Fibroblast of pulmonary artery (primary cell): ENCODE measurements at places on chromosomes 6 and 20.
A peak's percentile ranks its signal among the peaks of the same experiment; 100 is the strongest.

DNA sequence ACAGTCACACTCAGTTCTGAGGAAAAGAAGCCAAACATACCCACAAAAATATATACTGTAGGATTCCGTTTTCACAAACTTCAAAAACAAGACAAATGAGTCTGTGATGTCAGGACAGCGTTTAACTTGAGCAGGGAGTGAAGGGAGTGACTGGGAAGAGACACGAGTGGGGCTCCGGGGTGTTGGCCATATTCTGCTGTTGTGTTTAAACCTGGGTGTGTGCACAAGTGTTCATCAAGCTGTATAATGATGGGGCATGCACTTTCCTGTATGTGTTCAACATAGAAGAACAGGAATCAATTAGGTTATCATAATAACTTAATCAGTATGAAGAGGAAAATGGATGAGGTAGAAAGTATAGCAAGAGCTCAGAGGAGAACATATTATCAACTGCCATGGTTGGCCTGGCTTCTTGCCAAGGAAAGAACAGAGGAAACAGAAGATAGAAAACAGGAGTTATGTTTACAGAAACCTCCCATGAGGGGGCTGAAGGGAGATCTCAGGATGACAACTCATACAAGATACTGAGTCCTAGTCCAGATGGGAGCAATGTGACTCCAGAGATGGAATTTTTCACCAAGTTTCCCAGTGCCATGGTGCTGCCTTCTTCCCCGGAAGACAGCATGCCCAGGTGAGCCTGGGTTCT lies 15.1 kb upstream of the AFDN start:
- peak; percentile 39 for DNase-seq

DNA sequence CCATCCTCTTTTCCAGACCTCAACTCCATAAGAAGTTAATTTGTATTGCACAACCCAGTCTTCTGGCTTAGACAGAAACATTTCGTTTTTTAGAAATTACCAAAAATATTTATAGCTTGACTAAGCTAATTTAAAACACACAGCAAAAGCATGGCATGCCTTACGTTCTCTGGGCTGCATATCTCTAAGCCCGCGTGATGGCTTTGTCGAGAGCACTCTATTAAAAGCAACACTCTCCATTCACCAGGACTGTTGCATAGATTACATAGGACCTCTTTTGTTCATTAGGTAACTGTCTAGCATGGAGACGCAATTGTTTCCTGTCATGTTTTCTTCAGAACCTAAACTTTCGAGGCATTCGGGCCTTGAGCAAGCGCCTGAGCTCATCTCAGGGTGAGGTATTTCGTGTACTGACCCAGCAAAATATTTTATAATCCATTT lies 104.5 kb downstream of the IBTK start:
- DNase-seq = no peak

- DNase-seq = no peak
These were observed 178.7 kb upstream of the TSHZ2 start for GRCh38 chr20:52793339-52793963.

- no peak for DNase-seq
These were observed 204.7 kb upstream of the SULF2 start for GRCh38 chr20:47989957-47990356.

- DNase-seq = no peak
These were observed 73.6 kb downstream of the NDUFAF5 start for GRCh38 chr20:13858439-13858838.

DNA sequence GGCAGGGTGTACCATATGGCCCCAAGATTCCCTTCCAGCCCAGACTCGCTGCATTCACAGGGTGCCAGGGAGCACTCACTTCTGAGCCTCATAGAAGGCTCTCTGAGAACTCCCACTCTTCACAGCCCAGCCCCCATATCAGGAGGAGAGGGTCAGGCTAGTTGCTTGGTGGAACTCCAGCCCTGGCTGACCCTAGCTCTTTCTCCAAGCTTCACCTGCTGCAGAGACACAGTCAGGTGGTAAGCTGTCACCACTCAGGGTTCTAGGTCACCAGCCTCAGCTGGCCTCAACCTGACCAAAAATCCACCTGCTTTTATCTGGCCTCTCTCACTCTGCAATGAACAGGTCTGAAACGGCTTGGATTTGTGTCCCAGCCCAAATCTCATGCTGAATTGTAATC lies 162.7 kb upstream of the MLN start:
- DNase-seq = no peak

GRCh38 chr20:24506146-24506545 lies 36.7 kb downstream of the SYNDIG1 start:
- DNase-seq = no peak

GRCh38 chr6:168349718-168350210 lies 30.2 kb upstream of the DACT2 start:
- no peak for DNase-seq

DNA sequence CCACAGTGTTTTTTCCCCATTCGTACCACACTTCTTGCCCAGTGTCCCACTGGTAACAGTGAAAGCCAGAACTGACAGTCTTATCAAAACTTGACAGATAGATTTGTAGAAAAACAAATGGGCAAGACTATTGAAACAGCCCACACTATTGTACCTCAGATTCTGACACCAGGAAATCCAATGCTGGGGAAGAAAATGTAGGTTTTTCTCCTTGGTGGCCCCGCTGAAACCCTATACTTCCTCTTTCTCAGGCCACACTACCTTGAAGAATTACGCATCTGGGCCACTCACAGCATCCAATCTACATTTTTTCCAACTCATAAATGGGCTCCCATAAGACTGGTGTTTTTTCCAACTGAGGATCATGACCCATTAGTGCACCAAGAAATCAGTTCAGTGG lies 90.9 kb upstream of the HDDC2 start:
- DNase-seq = no peak

GRCh38 chr6:98639089-98639635 lies 195.2 kb upstream of the POU3F2 start:
- no peak for DNase-seq

GRCh38 chr6:53436526-53437303 lies 88.0 kb upstream of the ELOVL5 start:
- peak; percentile 50 for DNase-seq

DNA sequence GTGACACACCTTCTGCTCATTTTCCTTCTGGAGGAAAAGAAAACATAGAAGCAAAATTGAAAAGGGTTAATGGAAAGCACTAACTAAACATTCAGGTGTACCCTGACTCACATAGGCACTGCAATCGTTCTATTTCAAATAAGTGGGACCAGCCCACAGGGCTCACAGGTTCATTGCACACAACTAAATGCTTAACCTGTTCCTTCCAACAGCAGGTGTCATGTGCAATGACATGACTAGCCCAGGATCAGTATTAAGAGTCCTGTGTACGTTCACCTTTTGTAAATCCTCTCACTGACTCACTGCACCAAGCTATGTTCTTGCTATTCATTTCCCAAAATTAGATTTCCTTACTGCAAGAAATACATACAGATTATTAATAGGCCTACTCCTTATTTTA lies 151.3 kb downstream of the GMPR start:
- no peak for DNase-seq

DNA sequence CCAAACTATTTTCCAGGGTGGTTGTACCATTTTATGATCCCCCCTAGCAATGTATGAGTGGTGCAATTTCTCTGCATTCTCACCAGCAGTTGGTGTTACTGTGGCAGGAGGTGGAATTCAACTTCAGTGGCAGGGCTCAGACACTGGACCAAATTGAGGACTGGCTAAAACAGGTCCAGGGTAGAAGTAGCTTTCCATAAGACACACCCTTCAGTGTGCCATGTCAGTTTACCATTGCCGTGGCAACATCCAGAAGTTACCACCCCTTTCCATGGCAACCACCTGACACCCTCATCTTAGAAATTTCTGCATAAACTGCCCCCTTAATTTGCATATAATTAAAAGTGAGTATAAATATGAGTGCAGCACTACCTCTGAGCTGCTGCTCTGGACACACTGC lies 180.7 kb upstream of the GGTLC1 start:
- DNase-seq = no peak

- no peak for DNase-seq
These were observed 567.9 kb upstream of the CITED2 start for GRCh38 chr6:139942331-139942730.

DNA sequence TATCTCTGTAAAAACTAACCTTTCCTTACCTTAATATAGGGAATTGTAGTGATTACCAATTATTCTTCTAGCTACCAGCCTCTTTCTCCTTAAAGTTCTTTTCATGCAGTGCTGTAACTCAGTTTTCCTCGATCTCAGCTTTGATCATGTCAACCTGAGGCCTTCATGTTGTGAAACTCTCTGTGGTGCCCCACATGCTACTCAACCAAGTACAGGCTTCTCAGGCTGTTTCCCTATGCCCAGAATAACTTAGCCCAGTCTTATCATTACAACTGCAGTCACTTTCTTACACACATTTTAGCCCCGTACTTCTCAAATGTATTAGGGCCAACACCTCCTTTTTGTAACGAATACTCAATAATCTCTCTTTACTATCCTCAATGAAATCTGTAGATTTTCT lies 90.1 kb upstream of the SUPT3H start:
- DNase-seq = no peak

DNA sequence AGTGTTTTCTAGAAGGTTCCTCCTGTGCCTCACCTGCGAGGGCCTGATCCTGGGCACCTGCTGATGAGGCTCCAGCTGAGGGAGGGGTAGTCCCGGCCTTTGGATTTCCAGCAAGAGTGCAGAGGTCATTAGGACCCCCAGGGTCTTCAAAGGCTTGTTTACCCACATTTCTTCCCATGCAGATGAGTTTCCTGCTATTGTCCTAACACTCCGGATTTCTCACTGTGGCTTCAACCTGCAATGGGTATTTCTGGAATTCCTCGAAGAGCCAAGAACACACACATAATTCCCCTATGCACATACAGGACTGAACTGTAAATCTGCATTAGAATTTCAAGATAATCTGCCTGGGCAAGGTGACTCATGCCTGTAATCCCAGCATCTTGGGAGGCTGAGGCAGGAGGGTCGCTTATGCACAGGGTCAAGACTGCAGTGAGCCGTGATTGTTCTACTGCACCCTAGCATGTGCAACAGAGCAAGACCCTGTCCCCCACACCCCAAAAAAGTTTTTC lies 53.9 kb downstream of the ADNP start:
- no peak for DNase-seq

- peak; percentile 80 for DNase-seq
These were observed 173.4 kb downstream of the MOXD1 start for GRCh38 chr6:132227904-132228303.

DNA sequence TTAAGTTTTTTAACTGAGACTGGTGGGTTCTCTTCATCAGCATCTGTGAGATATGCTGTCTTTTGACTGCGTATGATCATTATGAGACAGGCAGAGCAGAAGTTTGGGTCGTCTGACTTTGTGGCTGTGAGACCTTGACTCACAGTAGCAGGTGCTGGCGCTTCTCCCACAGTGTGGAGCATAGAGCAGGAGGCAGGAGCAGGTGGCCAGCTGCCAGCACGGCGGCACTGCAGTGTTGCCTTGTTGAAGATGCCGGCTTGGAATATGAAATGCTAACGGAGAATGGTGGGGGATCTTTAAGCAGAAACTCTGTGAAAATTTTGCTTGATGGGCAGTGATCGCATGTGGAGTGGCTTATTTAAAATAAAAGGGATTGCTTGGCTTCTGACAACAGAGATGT lies 105.0 kb downstream of the TIAM2 start:
- no peak for DNase-seq

DNA sequence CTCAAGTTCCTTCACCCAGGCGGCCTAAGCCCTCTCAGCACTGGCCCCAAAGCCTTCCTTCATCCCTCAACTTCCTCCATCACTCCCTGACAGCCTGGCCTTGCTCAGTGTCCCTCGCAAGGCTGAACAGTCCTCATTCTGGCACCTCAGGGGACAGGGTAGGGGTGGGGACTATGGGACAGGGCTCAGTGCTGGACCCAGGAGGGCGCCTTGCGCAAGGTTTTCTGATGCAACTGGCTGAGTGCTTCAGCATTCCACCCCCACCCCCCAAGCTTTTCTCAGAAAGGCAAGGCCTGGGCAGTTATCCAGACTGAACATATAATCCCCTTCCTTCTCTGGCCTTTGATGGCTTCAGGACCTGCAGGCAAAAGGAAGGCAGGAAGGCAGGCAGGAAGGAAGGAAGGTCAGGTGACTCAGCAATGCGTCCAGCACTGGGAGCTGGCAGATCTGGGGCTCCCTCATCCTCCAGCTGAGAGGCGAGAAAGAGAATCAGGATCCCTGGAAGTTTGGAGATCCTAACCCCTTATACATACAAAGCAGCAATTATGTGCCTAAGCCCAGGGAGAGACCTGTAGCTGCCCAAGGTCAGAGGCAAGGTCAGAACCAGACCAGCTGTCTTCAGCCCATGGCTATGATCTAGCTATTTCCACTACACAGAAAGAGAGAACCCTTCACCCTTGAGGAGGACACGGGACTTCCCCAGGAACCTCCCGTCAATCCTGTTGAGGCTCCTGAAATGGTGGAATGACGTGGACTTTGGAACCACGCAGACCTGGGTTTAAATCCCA lies 8.6 kb upstream of the TRIB3 start:
- peak; percentile 96 for DNase-seq

- no peak for DNase-seq
These were observed 293.9 kb downstream of the QKI start for GRCh38 chr6:163708466-163708865.

GRCh38 chr6:47027315-47027714 lies 14.8 kb downstream of the ADGRF1 start:
- no peak for DNase-seq

GRCh38 chr6:11738661-11739375 lies 39.8 kb downstream of the ADTRP start:
- DNase-seq = no peak

DNA sequence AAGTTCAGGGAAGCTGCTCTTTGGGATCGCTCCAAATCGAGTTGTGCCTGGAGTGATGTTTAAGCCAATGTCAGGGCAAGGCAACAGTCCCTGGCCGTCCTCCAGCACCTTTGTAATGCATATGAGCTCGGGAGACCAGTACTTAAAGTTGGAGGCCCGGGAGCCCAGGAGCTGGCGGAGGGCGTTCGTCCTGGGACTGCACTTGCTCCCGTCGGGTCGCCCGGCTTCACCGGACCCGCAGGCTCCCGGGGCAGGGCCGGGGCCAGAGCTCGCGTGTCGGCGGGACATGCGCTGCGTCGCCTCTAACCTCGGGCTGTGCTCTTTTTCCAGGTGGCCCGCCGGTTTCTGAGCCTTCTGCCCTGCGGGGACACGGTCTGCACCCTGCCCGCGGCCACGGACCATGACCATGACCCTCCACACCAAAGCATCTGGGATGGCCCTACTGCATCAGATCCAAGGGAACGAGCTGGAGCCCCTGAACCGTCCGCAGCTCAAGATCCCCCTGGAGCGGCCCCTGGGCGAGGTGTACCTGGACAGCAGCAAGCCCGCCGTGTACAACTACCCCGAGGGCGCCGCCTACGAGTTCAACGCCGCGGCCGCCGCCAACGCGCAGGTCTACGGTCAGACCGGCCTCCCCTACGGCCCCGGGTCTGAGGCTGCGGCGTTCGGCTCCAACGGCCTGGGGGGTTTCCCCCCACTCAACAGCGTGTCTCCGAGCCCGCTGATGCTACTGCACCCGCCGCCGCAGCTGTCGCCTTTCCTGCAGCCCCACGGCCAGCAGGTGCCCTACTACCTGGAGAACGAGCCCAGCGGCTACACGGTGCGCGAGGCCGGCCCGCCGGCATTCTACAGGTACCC lies at the start of gene ESR1:
Gene ESR1 (plus strand): TSS at position 170 of the 858 bp plus-strand sequence. CDS start 231 bp downstream, at position 401.
- peak; percentile 14 for DNase-seq
